H9 (cell line): ENCODE measurements at places on chromosomes 13 and 19.

DNA sequence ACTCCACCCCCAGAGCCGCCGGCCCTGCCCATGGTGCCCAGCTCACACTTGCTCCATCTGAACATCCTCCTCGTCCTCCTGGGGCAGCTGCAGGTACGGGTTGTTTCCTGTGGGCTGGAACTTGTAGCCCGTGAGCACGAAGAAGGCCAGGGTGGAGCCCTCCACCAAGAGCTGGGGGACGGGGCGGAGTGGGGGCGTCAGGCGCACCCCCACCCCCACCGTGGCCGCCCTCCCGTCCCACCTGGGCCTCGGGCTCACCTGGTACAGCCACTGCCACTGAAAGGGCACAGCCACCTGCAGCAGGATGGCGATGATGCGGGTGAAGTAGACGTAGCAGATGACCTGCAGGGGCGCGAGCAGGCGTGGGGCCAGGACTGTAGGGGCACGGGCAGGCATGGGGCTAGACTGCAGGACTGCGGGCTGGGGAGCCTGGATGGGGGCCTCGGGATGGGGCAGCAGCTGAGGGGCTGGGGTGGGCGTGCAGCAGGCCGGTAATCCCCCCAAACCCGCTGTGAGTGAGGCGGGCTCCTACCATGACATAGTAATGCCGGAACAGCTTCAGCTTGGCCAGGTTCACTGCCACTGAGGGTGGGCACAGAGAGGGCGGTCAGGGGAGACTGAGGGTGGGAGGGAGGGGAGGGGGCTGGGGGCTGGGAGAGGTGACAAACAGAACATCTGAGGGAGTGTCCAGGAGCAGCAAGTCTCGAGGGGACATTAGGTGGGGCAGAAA is 6.3 kb downstream of the GPR108 start:
- peak; percentile 32 for DNase-seq

GRCh38 chr19:49459388-49459787 is 6.4 kb downstream of the ALDH16A1 start:
- no peak for DNase-seq

DNA sequence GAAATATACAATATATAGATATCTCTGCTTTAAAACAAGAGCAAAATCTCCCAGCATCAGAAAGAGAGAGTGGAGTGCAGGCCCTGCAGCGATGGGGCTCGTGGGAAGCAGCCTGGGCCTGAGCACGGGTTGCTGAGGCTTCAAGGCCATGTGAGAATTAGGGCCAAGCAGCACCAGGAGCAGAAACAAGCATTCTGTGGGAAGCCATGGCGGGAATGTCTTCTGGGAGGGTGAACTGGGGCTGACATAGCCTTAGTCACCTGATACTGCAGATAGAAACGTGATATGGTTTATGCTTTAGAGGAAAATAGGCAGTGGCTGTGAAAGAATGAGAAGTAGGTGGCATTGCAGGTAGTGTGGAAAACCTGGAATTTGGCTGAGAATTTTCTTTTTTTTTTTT is 472.3 kb downstream of the IRS2 start:
- no peak for DNase-seq

- peak; percentile 74 for DNase-seq
Measured at GRCh38 chr19:6693056-6693471, 23.1 kb upstream of the TNFSF14 start.

DNA sequence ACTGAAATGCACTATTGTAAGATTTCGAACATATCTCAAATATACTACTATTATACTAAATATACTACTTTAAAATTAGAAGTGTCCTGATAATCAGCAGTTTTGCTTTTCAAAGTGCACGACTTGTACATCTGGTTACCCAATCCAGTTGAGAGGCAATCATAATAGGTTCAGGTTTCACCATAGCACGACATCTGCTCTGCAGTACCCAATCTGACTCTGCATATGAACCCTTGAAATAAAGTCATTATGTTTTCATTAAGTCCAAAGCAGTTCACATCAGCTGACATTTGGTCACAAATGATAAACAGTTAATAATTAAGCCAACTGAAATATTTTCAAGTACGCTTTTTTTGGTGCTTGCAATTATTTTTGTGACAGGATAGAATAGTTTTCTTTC is 90.6 kb downstream of the PCDH9 start:
- DNase-seq, result no peak

GRCh38 chr13:21883713-21884112 is 212.8 kb downstream of the FGF9 start:
- DNase-seq, result no peak

- no peak for DNase-seq
Measured at GRCh38 chr19:18776736-18777135, 14.4 kb downstream of the COMP start.

DNA sequence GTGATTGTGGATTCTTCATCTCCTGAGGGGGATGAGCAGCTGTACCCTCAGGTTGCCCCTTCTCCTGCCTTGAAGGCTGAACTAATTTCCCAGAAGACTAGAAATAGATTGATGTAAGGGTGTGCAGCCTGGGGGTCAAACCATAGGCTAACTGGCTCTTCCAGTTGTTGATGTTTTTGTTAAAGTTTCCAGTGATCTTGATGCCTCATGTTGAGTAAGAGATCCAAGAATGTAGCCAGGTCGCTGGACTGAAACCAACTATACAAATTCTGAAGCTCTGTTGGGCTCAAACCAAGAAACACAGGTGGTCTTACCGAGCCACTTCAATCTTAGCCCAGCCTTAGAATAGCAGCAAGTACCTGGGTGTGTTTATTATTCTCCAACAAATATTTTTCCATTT is 391.8 kb downstream of the KLF5 start:
- no peak for DNase-seq

DNA sequence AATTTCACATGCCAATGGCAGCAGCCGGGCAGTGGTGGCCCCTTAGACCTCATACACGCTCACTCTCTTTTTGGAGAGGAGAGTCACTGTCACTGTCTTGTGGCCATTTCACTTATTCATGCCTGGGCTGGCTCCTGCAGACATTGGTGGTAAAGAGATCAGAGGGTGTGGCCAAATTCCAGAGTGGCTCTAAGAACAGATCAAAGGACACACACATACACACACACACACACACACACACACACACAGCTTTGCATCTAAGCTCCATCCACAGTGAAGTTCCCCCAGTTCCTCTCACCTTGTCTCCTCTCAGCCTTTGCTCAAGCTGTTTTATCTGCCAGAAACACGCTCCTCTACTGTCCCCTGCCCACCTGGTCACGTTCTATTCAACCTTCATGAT is 46.5 kb upstream of the KPNA3 start:
- DNase-seq, result no peak

GRCh38 chr19:54682306-54682856 is 19.6 kb downstream of the LILRB4 start:
- DNase-seq, result no peak

GRCh38 chr19:7927605-7928333 is 1.8 kb upstream of the CTXN1 start:
- no peak for DNase-seq

GRCh38 chr19:10110076-10110971 is 1.2 kb upstream of the P2RY11 start:
- DNase-seq, result no peak

- no peak for DNase-seq
Measured at GRCh38 chr19:10305139-10305806, 4.3 kb downstream of the ZGLP1 start.

GRCh38 chr19:58166708-58167280 is 16.1 kb upstream of the ZNF274 start:
- DNase-seq, result no peak

DNA sequence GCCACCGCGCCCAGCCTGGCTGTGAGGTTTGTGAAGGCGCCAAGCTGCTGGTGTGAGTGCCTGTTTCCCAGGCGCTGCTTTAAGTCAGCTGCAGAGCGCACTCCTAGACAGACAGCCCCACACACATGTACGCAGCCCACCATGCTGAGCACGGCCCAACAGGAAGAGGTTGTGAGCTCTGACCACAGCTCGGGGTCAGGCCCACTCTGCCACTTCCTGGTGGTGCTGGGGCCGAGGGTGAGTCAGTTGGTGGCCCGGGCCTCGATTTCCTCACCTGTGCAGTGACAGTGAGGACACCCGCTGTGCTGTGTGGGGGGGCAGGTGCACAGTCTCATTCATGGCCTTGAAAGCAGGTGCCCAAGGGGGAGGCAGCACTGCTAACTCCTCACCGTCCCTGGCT is 106.7 kb downstream of the KDM4B start:
- DNase-seq, result no peak

GRCh38 chr19:56823417-56823816 is 17.1 kb downstream of the PEG3 start:
- no peak for DNase-seq

DNA sequence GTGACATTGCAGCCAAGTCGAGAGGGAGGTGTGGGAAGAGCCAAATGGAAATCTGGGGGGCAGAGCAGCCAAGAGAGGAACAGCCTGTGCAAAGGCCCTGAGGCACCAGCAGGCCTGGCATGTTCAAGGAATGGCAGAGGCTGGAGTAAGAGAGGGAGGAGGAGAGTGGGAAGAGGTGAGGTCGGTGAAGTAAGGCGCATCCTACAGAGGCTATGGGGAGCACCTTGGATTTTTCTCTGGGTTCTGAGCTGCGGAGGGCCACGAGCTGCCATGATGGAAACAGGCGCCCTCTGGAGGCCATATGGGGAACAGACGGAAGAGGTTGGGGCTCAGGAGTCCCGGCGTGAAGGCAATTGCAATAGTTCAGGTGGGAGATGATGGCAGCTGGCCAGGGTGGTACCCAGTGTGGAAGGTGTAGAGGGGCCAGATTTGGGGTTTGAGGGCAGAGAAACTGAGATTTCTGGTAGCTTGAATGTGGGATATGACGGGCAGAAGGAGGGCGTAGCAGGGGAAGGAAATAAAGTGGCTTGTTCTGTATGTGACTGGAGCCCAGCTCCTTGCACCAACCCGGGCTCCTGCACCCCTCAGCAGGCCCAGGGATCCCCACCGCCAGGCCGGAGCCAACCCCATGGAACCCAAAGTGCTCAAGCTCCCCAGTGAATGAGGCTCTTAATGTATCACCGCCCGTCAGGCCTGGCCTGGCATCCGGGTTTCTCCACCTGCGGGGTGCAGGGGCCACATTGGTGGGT is 20.5 kb upstream of the STRN4 start:
- peak; percentile 78 for DNase-seq

GRCh38 chr13:26017196-26017921 is 34.5 kb downstream of the SHISA2 start:
- DNase-seq, result no peak

DNA sequence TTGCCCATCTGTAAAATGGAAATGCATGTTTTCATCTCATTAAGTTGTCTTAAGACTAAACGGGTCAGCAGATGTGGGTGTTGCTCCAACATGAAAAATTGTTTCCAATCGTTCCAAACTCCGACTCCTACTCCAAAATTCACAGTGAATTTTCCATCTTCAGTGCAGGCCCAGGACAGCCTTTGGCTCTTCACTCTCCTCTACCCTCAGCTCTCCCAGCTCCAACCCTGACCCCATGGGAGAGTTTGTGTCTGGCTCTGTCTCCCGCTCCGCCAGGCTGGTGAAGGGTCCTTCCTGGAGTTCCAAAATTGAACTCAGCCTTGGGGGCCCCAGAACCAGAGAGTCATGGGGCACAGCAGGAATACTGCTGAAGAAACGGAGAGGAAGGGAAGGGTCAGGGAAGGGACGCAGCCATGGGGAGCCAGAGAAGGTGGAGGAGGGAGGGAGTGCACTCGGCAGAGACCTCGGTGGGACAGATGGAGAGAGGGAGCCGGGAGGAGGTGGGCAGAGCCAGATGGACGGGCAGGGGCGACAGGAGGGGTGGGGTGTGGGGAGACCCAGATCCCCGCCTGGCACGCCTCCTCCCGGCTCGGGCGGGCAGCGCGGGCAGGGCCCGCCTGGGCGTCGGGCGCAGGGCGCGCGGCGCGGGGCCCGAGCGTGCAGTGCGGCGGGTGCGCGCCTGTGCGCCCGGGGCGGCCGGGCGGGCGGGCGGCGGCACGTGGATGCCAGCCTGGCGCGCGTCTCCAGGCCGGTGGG is 45.6 kb downstream of the CELF5 start:
- no peak for DNase-seq

DNA sequence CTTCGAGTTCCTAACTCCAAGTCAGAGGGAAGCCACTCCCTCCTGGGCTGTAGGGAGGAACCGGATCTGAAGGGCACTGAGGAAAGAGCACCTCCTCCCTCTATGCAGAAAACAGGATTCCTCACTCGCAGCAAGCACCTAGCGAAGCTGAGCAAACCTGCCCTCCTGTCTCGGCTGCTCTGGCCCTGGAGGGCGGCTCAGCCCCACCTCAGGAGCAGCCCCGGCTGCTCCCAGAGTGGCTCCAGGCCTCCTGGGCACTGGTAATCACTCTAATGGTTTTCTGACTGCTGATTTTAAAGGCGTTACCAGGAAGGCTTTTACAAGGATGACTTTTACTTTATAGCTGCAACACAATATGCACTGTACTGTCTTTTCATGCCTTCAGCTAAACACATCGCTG is 312.5 kb downstream of the TEX29 start:
- DNase-seq, result peak; percentile 84

DNA sequence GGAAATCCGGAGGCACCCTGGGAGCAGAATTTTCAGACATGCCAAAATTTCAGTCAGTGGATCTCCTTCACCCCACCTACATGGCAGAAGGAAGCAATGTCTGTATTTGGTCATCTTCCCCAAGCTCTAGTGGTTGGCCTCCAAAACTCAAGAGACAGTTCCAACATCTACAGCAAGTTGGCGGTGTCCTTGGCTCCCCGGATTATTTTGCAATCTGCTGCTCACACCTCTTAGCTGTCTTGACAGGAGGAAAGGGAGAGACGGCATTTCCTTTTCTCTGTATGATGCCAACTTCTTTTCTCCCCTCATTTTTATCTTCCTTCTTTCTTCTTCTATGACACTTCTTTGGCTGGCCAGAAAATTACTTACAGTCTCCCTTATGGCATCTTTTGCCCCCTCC is 159.9 kb downstream of the SUCLA2 start:
- DNase-seq, result no peak

- DNase-seq, result no peak
Measured at GRCh38 chr13:31179754-31180153, 18.1 kb upstream of the HSPH1 start.

GRCh38 chr13:39600766-39601165 is 2.2 kb downstream of the LHFPL6 start:
- DNase-seq, result peak; percentile 66

DNA sequence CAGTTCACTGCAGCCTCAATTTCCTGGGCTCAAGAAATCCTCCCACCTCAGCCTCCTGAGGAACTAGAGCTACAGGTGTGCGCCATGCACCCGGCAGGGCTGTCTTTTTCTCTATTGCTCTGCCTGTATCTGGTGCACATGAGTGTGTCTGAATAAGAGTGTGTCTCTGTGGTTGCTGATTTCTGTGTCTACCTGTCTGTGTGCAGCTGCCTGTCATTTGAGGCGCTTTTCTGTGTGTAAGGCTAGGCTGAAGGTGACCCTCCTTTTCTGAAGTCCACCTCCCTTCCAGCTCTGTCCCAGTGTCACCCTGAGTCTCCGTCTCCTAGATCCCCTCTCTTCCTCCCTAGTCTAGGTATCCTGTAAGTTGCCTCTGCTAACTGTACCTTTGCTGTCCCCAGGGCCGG is 1.5 kb upstream of the PRR12 start:
- DNase-seq, result no peak
